ENCODE measurements at places on chromosomes 2 and 18. TPM values are rescaled to one million over a fixed set of nuclear protein-coding genes. Genes with fewer than 3 reads are reported as not detected.

The MALL gene
- 12.9 TPM for polyA plus RNA-seq

The CFC1 gene
- polyA plus RNA-seq, result not detected

The PRSS56 gene
- 0.27 TPM for polyA plus RNA-seq

The GKN1 gene
- polyA plus RNA-seq, result not detected

The STPG4 gene
- polyA plus RNA-seq, result not detected

The DYNAP gene
- not detected for polyA plus RNA-seq

The SLC9A4 gene
- 7.3 TPM for polyA plus RNA-seq

The MC4R gene
- polyA plus RNA-seq, result 0.13 TPM

The ADD2 gene
- 4.2 TPM for polyA plus RNA-seq

The C2orf81 gene
- polyA plus RNA-seq, result 8.2 TPM

The CD28 gene
- polyA plus RNA-seq, result 2.5 TPM

The FIGN gene
- polyA plus RNA-seq, result 12.0 TPM

The PROC gene
- polyA plus RNA-seq, result 1.9 TPM

The NXPH2 gene
- polyA plus RNA-seq, result 4.6 TPM

The RAPGEF4 gene
- 9.0 TPM for polyA plus RNA-seq

The CDH7 gene
- 16.4 TPM for polyA plus RNA-seq

The DOCK10 gene
- polyA plus RNA-seq, result 13.3 TPM

The ADNP2 gene
- polyA plus RNA-seq, result 24.2 TPM

The RND3 gene
- polyA plus RNA-seq, result 47.9 TPM

The MYOM1 gene
- 5.5 TPM for polyA plus RNA-seq

The UGT1A3 gene
- not detected for polyA plus RNA-seq

The CAVIN2 gene
- polyA plus RNA-seq, result 44.7 TPM

The TCF7L1 gene
- polyA plus RNA-seq, result 61.1 TPM

The NPAS2 gene
- polyA plus RNA-seq, result 8.6 TPM

The KLF7 gene
- polyA plus RNA-seq, result 21.0 TPM

The KCTD18 gene
- 14.0 TPM for polyA plus RNA-seq

The FNDC4 gene
- 8.3 TPM for polyA plus RNA-seq

The KLHL29 gene
- polyA plus RNA-seq, result 15.0 TPM

The DRC1 gene
- polyA plus RNA-seq, result 2.4 TPM

The CAPN13 gene
- polyA plus RNA-seq, result 1.6 TPM

The PSMA8 gene
- not detected for polyA plus RNA-seq

The GPAT2 gene
- polyA plus RNA-seq, result 3.3 TPM

The RNMT gene
- 52.5 TPM for polyA plus RNA-seq

The UBE2F gene
- 43.2 TPM for polyA plus RNA-seq

The HSBP1L1 gene
- polyA plus RNA-seq, result 29.2 TPM

The PRKAG3 gene
- 0.17 TPM for polyA plus RNA-seq

The NUP35 gene
- polyA plus RNA-seq, result 24.6 TPM

The TMEM178A gene
- polyA plus RNA-seq, result 70.6 TPM

The TANC1 gene
- 61.5 TPM for polyA plus RNA-seq

The CBLN2 gene
- 9.8 TPM for polyA plus RNA-seq

Data from left renal cortex interstitium (tissue), 4 donors.